ENCODE measurements at places on chromosomes 3 and 15.
A peak's percentile ranks its signal among the peaks of the same experiment; 100 is the strongest.

DNA sequence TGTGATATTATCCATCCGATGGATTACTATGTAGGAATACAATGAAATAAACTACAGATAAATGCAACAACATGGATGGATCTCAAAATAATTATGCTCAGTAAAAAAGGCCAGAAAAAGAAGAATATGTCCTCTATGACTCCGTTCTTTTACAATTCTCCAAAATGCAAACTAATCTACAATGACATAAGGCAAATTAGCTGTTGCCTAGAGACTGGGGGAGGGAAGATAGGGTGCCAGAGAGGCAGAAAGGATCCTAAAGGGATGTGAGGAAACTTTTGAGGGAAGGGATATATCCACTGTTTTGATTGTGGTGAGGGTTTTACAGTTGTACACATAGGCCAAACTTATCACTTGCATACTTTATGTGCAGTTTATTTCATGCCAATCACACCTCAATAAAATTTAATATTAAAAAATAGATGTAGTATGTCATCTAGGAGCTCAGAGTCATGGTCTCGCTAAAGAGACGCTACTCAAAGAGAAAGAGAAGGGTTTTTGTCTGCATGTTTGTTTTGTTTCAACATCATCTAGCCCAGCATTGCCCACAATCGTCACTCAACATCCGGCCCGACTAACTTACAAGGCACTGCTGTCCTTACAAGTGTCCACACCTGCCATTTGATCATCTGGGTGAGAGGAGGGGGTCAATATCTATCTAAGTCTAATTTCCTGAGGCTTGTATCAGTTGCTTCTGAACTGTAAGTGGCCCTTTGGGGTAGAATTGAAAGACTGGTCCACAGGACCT, 29.5 kb downstream of the HES1 start:
- DNase-seq, result no peak

DNA sequence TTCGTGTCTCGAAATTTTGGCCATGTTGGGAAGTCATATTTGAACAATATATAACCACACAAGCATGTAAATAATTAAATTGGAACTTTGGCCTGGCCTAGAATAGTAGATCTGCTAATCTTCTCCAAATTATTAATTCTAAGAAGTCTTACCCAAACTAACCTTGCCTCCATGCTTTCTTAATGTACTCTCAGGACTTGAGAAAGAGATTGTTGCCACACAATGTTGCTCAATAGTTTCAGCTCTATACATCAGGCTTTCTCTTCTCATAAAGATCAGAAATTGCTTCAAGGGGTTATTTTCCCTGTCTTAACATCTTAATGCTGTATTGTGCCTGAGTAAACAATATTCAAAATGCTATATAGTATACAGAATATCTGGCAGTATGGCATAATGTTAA, 202.7 kb upstream of the LRIG1 start:
- DNase-seq, result no peak

DNA sequence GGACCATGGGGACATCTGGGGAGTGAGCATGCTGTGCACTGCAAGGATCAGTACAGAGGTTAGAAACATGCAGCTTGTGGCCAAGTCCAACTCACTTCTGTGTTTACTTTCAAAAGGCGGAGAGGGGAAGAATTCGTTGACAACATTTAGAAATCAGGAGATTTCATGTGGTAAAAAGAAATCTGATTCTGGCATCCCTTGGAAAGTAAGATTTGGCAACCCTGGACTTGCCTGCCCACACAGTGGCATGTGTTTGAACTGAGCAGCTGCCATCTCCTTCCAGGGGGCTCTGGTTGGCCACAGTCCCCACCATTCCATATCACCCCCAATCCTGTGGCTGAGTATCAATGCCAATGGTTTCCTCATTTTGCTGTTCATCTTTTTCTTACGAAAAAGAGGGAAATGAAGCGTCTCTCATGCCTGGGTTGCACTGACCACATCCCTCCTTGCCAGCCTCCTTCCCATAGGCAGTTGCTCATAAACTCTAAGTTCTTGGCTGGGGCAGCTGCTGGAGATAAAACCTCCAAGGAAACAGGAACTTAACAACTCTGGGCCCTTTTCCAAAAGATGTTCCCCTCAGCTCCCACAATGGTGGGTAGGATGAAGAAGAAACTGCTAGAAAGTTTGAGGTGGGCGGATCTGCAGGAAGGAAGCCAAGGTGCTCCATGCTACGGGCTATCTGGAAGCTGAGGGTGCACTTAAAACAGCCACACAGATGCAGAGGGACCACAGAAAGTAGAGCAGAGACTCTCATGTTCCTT, 29.2 kb downstream of the SLC6A11 start:
- no peak for DNase-seq

GRCh38 chr3:185687271-185687878, 101.3 kb downstream of the SENP2 start:
- no peak for DNase-seq

GRCh38 chr15:87408902-87409301, 847.6 kb downstream of the NTRK3 start:
- DNase-seq, result no peak

DNA sequence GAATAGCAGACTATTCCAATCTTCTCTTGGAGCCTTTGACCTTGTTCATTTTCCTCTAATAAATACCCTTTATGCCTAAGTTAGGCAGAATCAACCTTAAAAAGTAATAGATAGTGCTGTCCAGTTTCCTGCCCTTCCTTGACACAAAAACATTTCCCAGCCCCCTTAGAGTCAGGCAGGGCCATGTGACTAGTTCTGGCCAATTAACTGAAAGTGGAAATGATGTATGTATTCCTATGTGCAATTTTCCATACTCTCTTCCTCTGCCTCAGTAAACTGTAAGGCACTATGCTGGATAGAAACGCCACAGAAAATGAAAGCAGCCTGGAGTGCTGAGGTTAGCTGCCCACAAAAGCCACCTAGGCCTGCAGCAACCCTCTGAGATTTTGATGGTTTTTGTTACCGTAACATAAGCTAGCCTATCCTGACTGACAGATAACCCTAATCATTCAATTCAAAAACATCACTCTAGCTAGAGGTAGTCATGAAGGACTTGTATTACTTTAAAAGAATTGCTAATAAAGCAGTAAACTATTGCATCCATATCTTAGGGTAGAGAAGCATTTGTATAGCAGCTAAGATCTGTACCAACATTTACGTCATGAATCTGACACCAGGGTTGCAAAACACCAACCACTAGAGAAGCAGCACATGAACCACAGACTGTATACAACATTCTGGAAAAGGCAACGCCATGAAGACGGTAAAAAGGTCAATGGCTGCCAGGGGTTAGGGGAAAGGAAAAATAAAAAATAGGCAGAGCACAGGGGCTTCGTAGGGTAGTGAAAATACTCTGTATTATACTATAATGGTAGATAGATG, 112.9 kb downstream of the ULK4 start:
- DNase-seq, result no peak

DNA sequence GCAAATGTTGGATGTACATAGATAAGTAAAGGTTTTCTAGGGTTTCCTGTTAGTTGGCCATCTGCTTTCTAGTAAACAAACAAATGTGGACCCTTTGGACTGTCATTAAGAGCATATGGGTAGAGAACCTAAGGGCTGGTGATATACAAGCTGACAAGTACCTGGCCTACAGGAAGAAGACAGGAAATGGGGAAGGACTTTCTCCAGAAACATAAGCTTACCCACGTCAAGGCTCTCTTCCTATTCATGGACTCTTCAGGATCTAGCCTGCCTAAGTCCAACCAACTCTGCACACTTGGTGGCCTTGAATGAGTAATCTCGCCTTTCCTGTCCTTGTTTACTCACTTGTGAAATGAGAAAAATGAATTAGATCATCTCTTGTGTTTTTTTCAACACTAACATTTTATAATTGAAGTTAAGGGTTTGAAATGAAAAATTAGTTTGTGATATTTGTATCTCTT, 22.2 kb upstream of the GOLIM4 start:
- DNase-seq, result no peak

GRCh38 chr3:105999856-106000255, 131.0 kb upstream of the CBLB start:
- DNase-seq, result no peak

GRCh38 chr15:40325700-40326099, 2.2 kb downstream of the INAFM2 start:
- DNase-seq, result no peak

DNA sequence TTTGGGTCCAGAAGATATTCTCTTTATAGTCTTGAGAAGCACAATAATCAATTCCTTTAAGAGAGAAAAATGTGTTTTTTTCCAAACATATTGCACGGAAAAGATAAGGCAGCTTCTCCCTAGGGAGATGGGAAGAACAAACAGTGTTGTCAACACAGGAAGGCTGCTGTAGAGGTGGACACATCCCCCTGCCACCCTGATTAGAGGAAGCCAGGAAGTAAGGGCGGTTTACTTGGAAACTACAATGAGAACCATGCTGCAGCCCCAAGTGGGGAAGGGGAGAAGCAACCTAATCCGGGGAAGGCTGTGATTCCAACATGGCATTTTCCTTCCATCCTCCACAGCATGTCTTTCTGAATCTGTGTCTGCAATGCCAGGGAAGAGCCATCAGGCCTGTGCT, 256.9 kb upstream of the TGFBR2 start:
- no peak for DNase-seq

DNA sequence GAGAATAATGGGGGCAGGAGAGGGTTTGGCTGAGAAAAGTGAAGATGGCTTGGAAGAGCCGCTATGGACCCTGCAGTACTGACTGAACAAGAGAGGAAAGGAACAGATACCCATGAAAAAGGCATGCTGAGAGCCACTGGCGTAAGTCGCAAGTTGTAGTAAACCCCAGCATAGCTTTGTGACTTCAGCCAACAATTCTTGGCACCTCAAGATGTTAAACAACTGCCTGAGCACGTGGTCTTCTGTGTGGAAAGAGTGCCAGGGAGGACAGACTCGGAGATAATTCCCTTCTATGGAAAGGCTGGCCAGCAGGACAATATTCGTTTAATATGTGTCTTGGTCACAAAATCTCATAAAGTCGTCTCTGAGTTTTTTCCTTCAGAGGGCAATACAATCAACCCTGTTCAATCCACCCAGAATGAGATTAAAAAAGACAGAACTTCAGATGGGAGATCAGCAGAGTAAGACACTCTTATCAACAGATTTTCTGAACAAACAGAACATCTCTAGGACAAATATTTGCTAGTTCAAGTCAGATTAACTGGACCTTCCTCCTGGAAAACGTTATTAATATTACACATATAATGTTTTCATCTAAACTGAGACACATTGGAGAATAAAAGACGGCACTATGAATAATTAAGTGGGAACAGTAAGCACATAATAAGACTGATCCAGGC, 49.2 kb downstream of the NEK10 start:
- DNase-seq, result peak; percentile 67

- DNase-seq, result no peak
Observed at GRCh38 chr3:7315037-7315436, 454.1 kb downstream of the GRM7 start.

DNA sequence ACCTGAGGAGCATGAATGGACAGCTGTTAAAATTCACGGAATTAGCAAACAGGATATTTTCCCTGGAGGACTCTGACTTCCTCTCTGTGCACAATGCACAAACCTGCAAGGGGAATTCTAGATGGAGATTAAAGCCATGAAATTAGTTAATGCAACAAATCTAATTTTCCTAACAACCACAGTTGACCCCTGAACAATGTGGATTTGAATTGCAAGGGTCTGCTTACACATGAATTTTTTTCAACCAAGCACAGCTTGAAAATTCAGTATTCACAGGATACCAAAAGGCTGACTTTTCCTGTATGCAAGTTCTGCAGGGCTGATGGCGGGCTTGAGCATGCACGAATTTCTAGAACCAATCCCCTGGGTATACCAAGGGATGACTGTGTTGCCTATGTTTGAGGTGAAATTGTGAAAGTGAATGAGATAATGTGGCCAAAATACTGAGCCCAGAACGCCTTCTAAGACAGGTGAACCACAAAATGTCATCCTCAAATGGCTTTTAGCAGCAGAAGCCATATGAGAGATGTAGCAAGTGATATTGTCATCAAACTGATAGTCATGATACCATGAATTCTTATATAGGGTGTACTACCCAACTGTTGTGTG, 52.5 kb downstream of the COL8A1 start:
- DNase-seq, result no peak
